ENCODE measurements at places on chromosomes 7 and 10. TPM values are rescaled to one million over a fixed set of nuclear protein-coding genes. Genes with fewer than 3 reads are reported as not detected.

GRCh38 chr7:24910551-24911212, 69.3 kb downstream of the OSBPL3 start:
- DNase-seq: no peak

DNA sequence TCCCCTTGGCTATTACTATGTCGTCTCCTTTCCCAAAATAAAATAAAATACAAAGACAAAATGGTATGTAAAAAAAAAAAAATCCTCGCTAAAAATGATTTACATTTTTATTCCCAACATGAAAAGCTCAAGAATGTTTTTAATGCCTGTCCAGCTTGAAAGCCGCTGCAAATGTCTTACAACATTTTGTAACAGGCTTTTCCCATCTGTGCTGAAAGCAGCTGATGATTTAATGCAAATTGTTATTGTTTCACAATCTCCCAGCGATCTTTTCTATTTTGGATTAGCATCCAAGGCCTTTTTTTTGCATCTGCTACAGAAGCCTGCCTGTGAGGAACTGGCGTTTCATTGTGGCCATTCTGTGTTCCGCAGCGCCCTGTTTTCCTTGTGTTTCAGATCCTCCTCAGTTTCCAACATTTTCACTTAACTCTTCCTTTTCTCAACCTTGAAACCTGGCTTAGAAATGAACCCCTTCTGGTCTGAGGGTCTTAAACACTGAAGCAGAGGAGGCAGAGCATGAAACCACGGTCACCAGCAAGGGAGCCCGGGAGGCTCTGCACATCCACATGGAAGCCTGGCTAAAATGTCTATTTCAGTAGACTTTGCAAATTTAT, 712.1 kb downstream of the PARD3 start:
- no peak for DNase-seq

DNA sequence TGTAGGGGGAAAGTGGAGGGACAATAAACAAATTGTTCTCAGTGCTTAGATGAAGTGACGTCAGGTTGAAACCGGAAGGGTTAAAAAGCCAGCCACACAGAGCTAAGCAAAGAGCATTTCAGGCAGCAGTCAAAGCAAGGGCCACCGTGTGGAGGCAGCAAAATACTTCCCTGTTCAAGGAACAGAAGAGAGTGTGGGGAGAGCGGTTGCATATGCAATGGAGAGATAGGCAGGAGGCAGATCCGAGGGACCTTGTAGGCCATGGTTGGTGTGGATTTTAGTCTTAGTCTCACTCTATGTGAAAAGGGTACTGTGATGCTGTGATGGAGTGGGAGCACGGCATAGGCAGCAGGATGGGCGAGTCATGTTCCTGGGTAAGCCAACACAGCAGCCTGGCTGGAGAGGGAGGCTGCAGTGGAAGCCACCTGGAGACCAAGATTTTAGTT, 3.8 kb upstream of the STN1 start:
- DNase-seq: peak; percentile 52

DNA sequence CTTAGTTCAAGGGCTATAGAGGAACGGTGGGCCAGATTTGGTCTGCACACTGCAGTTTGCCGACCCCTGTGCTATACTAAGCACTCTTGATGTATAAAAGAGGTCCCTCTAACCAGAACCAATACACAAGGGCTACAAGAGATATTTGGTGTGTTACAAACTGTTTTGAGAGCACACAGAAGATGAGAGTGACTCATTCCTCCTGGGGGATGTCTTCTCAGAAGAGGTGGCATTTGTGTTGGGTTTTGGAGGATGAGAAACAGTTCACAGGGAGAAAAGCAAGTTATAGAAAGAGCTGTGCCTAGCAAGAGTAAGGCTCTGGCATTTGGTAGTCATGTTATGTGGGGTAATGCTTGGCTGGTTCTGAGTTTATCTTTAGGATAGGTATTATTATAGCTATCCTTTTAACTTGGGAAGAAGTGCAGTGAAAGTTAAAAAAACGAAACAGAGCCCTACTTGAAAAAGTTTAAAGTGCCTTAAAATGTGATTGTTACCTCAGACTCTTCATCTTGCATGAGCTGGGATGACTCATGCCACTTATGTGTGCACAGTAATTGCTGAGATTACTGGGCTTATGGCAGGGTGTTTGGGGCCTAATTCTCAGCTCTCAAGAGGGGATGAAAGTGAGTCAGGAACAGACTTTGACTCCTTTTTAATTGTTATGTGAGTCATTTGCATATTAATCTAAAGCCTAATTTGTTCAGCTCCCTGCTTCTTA, 160.4 kb downstream of the KIF20B start:
- DNase-seq: no peak

- DNase-seq: peak; percentile 78
Observed at GRCh38 chr7:79452032-79452494, 1.4 kb downstream of the MAGI2 start.

DNA sequence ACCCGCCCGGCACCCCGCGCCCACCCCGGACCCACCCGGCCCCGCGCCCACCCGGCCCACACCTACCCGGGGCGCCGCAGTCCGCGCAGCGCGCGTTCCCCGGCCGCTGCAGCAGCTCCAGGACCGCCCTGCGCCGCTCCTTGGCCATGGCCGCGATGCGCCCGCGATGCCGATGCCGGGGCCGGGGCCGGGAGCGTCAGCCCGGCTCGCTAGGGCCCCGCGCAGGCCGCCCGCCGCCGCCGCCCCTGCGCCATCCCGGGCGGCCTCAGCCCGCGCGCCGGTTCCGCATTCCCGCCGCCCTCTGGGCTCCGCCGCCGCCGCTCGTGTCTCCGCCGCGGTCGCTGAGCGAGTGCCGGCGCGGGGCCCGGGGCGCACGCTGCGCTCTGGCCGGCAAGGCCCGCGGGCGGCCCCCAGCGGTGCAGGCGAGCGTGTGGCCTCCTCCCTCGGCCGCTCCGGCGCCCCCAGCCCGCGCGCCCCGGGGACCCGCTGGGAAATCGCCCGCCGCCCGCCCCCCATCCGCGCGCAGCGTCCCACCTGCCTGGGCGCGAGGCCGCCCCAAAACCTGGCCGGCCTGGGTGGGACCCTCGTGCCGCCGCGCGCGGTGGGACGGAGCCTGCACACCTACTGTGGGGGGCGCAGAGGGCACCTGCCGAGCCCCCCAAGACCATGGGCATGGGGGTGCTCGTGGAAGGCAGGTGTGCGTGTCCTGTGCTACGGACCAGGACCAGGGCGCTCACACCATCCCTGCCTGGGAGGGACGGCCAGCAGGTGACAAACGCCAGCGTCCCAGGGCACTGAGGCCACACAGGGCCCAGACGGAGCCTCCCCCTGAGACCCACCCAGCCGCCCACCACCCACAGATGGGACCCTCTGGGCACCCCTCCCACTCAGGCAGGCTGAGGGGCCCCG, at the start of gene ADAP1:
TSS of gene ADAP1 (minus strand) at position 351 of the 909 bp plus-strand sequence. CDS start at position 148, 203 bp downstream.
- peak; percentile 81 for DNase-seq

DNA sequence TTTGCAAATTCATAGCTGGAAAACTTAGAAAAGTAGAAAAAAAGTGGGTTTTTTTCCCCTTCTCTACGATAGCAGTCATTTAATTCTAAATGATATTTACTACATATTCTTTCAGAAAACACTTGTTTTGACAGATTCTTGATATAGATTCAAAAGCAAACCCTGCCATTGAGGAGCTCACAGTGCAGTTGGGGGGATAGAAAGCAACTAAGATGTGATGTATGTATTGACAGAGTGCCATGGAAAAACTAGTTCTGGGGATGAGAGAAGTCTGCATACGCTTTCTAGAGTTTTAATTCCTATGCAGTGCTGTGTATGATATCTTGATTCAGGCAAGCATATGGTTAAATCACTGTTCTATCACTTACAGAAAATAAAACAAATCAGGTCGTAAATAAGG, 436.6 kb upstream of the GHITM start:
- no peak for DNase-seq

DNA sequence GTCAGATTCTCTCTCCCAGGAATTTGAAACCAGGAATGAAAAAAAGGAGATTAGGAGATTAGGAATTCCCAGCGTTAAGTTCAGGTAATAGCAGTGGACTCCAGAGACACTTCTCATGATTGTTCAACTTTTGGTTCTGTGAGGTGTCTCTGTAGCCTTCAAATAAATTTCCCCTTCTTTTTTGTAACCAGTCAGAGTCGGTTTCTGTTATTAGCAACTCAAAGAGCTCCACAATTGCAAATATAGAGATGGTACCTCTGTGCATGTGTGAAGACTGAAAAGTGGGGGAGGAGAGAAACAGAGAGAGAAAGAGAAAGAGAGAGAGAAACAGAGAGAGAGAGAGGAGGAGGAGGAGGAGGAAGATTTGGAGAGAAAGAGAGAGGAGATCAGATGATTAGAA, 112.8 kb upstream of the STEAP1B start:
- no peak for DNase-seq

DNA sequence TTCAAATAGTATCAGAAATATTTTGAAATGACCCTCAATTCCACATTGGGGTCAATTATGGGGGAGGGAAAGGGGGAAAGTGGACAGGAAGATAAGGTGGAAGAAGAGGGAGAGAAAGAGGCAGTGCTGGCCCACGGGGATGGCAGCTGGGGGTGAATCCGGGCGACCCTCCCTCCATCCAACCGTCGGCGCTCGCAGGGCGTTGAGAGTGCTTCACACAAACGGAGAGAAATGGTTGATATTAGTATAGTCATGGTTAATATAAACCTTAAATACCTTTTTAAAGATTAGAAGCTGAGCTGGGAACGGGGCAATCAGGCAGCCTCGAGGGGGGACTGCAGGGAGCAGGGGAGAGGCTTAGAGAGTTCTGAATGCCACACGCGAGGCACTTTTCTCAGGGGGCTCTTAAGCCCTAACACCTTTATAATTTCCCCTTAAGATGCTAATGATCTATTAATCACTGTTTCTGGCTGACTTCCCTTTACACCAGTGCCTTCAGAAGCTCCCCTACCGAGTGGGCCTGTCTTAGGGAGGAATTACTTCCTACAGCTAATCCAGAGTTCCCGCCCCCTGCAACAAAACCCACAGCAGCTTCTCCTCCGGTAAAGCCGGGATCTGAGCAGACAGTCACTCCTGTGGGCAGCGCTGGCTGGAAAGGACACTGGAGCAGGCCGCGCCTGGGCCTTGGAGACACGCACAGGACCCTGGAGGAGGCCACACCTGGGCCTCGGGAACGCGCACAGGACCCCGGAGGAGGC, 39.5 kb downstream of the PRKAG2 start:
- DNase-seq: no peak

DNA sequence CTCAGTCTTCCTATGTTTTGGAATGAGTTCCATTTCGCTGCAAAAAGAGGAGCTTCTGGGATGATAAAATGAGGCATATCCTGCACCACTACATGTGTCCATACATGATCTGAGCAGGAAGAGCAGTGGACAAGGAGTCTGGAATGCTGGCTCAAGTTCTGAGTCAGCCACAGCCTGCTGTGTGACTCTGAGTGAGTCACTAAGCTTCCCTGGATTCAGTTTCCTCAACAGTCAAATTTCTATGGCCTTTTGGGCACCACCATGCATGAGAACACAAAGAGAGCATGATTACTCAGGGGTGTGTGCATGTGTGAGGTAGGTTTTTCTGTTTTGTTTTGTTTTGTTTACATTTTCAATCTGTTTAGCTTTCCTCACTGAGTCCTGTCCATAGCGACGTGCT, 254.6 kb downstream of the ANKRD30A start:
- no peak for DNase-seq

DNA sequence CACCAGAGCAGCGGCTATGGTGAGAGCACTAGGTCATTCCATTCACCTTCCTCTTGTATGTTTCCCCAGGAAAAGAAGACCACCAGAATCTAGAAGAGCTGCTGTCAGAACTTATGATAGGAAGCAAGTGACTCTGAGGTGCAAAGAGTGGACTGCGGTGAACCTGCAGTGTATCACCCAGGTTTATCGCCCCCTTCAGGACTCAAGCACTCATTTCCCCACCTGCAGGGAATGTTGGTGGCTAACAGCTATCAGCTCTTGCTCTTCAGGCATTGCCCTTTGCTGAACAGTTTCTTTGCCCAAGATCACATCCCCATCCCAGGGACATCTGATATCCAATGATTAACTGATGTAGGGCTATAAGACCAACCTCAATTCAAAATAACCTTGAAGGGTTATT, 66.3 kb upstream of the IL6 start:
- no peak for DNase-seq

DNA sequence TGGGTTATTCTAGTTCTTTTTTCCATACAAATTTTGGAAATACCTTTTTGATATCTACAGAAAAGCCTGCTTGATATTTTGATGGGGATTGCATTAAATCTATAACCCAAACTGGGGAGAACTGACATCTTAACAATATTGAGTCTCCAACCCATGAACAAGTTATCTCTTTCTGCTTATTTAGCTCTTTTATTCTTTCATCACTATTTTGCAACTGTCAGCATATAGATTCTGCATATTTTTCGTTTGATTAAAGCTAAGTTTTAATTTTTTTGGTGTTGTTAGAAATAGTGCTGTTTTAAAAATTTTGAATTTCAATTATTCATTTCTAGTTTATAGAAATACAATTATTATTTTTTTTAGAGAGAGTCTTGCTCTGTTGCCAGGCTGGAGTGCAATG, 97.9 kb downstream of the EMX2 start:
- DNase-seq: no peak

DNA sequence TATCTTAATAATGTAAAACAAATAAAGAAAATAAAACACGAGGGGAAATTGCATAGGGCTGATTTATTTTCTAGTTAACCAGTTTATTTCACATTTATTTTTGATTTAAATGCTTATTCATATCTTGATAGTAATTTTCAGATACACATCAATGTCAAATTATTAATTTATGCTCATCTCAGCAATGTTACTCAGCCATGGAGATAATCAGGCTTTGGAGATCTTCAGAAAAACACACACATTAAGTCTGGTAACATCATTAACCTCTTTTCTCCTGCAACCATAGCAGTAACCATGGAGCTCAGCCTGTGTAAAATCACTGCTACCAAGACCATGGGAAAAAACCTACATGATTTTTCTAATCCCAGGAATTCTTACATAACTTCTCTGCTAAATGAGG, 31.9 kb upstream of the TBX20 start:
- no peak for DNase-seq

DNA sequence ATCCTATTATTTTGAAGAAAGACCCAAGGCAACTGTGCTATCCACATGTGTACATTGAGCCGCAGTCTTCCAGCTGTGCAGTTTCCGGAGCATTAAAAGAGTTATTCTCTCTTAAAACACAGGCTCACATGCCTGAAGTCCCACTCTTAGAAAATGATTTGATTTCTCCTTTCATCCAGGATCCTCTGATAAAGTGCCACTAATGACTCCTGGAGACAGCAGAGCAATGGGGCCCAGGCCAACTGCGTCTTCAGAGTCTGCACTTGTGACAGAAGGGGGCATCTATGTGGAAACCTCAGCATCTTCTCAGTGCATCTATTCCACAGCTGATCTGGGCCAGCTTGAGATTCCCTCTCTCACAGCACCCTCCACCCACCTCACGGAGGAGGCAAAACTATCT, 482.1 kb upstream of the AKR1E2 start:
- no peak for DNase-seq

- DNase-seq: no peak
Observed at GRCh38 chr7:1563981-1564602, 5.7 kb downstream of the PSMG3 start.

- no peak for DNase-seq
Observed at GRCh38 chr7:116530107-116530820, 5.4 kb downstream of the CAV1 start.

- DNase-seq: no peak
Observed at GRCh38 chr7:21370283-21370982, 57.5 kb upstream of the SP4 start.

GRCh38 chr7:6379886-6380285, 67.9 kb downstream of the DAGLB start:
- no peak for DNase-seq

PRR15 gene
- 173 TPM for total RNA-seq

CLCN1 gene
- total RNA-seq: not detected

SLC26A3 gene
- total RNA-seq: 3,849 TPM

PSD gene
- 228 TPM for total RNA-seq

CALML5 gene
- total RNA-seq: not detected

KBTBD2 gene
- total RNA-seq: 30.0 TPM

RARRES2 gene
- 82.6 TPM for total RNA-seq

ADCY1 gene
- total RNA-seq: 0.55 TPM

TDRD1 gene
- 0.06 TPM for total RNA-seq

C10orf105 gene
- total RNA-seq: not detected
